ENCODE measurements at places on chromosomes 12 and 14. TPM values are rescaled to one million over a fixed set of nuclear protein-coding genes. Genes with fewer than 3 reads are reported as not detected.

DNA sequence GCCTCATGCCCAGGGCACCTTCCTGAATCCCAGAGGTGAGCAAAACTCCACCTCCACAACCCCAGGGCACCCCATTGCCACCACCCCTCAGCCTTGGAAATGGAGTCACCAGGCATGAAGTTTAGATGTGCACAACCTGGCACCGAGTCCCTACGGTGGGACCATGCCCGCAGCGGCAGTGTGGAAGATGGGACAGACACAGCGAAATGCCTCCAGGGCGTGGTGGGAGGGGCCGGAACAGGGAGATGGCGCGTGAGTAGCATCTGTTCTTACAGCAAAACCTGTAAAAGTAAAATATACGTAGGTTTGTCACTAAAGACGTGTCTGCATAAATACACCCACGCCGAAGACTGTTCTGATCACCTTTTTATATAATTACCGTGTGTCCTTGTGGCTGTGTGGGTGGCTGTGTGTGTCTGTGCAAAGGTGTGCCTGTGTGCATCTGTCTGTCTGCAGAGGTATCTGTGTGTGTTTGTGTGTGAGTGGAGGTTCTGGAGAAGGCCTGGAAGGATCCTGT, 17.4 kb upstream of the DEGS2 start:
- no peaks in the 10 kb centered on the region for H3K4me1 ChIP-seq
- no peak overlapping the region for H3K4me3 ChIP-seq
- no peaks in the 10 kb centered on the region for H3K36me3 ChIP-seq
- peaks cover 12% of the 10 kb centered on the region for H3K27me3 ChIP-seq
- peak; percentile 17 for DNase-seq
- H3K27ac ChIP-seq, result no peak overlapping the region

- no peak overlapping the region for H3K27ac ChIP-seq
- H3K4me1 ChIP-seq, result no peaks in the 10 kb centered on the region
- H3K36me3 ChIP-seq, result no peaks in the 10 kb centered on the region
- no peak overlapping the region for H3K4me3 ChIP-seq
- DNase-seq, result no peak
- H3K27me3 ChIP-seq, result no peaks in the 10 kb centered on the region
These were observed 245.2 kb upstream of the PLEKHG7 start for GRCh38 chr12:92457458-92458180.

The ACOT6 gene
- not detected for total RNA-seq

- no peaks in the 10 kb centered on the region for H3K36me3 ChIP-seq
- DNase-seq, result peak; percentile 11
- H3K4me3 ChIP-seq, result no peak overlapping the region
- no peak overlapping the region for H3K27ac ChIP-seq
- no peaks in the 10 kb centered on the region for H3K4me1 ChIP-seq
These were observed 81.1 kb upstream of the CCDC198 start for GRCh38 chr14:57574617-57575288.

The PPP1CC gene
- total RNA-seq, result 94.6 TPM

- H3K4me3 ChIP-seq, result no peak overlapping the region
- H3K27me3 ChIP-seq, result peaks cover 17% of the 10 kb centered on the region
- H3K4me1 ChIP-seq, result no peaks in the 10 kb centered on the region
- DNase-seq, result no peak
- H3K27ac ChIP-seq, result no peak overlapping the region
- no peaks in the 10 kb centered on the region for H3K36me3 ChIP-seq
These were observed 25.6 kb upstream of the GPHB5 start for GRCh38 chr14:63344336-63344735.

DNA sequence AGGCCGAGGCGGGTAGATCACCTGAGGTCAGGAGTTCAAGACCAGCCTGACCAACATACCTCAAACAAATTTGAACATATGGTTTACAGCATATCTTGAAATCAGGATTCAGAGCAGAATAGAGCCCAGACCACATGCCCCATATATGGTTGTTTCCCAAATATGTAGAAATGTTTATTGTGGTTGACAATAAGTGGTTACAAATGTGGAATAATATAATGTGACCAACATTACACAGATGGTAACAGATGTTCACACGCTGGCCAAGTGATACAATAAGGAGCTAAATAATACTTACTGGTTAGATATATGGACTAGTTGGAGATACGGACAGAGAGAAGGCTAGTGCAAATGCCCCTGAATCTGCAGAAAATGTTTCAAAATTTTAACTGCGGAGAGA, 85.3 kb downstream of the MAPKAPK5 start:
- no peak for DNase-seq
- no peak overlapping the region for H3K4me3 ChIP-seq
- H3K27me3 ChIP-seq, result no peaks in the 10 kb centered on the region
- no peaks in the 10 kb centered on the region for H3K4me1 ChIP-seq
- H3K27ac ChIP-seq, result no peak overlapping the region

GRCh38 chr12:63889721-63890509, 45.4 kb downstream of the SRGAP1 start:
- H3K27ac ChIP-seq, result no peak overlapping the region
- peaks cover 16% of the 10 kb centered on the region for H3K36me3 ChIP-seq
- no peaks in the 10 kb centered on the region for H3K27me3 ChIP-seq

DNA sequence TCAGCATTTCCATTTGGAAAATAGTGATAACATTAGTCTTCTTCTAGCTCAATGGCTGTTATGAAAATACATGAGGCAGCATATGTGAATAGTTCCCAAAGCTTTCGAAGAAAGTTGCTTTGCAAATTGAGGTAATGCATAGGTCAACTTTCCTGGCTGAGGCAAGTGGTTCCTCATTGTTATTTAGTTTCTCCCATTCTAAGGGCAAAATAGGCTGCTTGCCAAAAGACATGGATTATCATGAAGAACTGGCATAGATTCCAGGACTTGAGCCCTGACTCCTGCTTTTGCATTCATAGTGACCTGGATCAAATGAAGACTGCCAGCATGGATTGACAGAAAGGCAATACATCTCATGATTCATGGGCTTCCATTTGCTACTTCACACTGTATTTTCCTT, 35.7 kb downstream of the LRFN5 start:
- H3K27me3 ChIP-seq, result peaks cover 51% of the 10 kb centered on the region
- H3K27ac ChIP-seq, result no peak overlapping the region
- no peaks in the 10 kb centered on the region for H3K4me1 ChIP-seq
- no peaks in the 10 kb centered on the region for H3K36me3 ChIP-seq

GRCh38 chr14:36442824-36443241, 77.2 kb downstream of the NKX2-1 start:
- no peaks in the 10 kb centered on the region for H3K27me3 ChIP-seq
- no peak overlapping the region for H3K4me3 ChIP-seq
- no peak overlapping the region for H3K27ac ChIP-seq
- no peaks in the 10 kb centered on the region for H3K4me1 ChIP-seq

The FLVCR2 gene
- total RNA-seq, result 4.2 TPM

- H3K27ac ChIP-seq, result no peak overlapping the region
- no peaks in the 10 kb centered on the region for H3K27me3 ChIP-seq
These were observed 191.4 kb downstream of the KITLG start for GRCh38 chr12:88388566-88389540.

GRCh38 chr12:56337753-56338251, 882 bp upstream of the IL23A start:
- H3K4me1 ChIP-seq, result peaks cover 16% of the 10 kb centered on the region
- H3K27ac ChIP-seq, result no peak overlapping the region
- no peak overlapping the region for H3K4me3 ChIP-seq
- no peak for DNase-seq

The ETFBKMT gene
- total RNA-seq, result 3.3 TPM

The KERA gene
- total RNA-seq, result not detected

The BIN2 gene
- total RNA-seq, result not detected

DNA sequence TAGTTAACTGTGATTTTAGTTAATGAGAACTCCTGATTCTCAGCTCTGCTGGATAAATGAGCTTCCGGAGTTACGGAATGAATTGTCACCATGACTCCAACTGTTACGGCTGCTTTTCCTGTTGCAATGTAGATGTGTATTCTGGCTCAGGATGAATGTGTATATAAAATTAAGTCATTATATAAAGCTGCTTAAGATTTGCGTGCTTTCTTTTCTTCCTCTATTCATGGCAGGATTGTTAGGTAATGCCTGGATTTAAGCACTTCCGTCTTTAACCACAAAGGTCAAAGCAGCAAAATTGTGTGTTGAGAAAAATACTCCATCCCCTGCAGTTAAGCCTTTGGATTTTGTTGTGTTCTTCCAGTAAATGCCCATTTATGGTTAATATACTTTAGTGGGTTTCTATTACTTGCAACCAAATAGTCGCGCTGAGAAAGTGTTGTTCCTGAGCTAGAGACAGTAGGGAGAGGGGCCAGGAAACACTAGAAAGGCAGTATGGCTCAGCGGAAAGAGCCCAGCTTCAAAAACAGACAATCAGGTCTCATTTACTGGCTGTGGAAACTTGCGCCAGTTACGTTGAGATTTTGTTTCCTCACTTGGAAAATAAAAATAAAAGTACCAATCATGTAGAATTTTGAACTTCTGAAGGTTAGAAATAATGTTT, 9.4 kb upstream of the CCDC175 start:
- no peak overlapping the region for H3K4me3 ChIP-seq
- H3K27ac ChIP-seq, result no peak overlapping the region
- DNase-seq, result no peak
- no peaks in the 10 kb centered on the region for H3K27me3 ChIP-seq
- H3K36me3 ChIP-seq, result peaks cover 5% of the 10 kb centered on the region
- peaks cover 5% of the 10 kb centered on the region for H3K4me1 ChIP-seq

The KRT4 gene
- not detected for total RNA-seq

DNA sequence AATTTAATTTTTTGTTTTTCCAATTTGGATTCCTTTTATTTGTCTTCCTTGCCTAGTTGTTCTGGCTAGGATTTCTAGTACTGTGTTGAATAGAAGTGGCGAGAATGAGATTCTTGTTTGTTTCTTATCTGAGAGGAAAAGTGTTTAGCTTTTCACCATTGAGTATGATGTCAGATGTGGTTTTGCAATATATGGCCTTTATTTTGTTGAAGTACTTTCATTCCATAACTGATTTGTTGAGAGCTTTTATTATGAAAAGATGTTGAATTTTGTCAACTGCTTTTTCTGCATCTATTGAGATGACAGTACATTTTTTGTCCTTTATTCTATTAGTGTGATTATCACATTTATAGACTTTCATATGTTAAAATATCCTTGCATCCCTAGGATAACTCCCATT, 462.0 kb downstream of the CCDC91 start:
- no peaks in the 10 kb centered on the region for H3K27me3 ChIP-seq
- no peaks in the 10 kb centered on the region for H3K36me3 ChIP-seq
- no peak overlapping the region for H3K27ac ChIP-seq
- no peak overlapping the region for H3K4me3 ChIP-seq
- H3K4me1 ChIP-seq, result no peaks in the 10 kb centered on the region
- no peak for DNase-seq

The USP44 gene
- not detected for total RNA-seq

GRCh38 chr14:27642251-27642866, 1044.5 kb upstream of the NOVA1 start:
- no peak overlapping the region for H3K27ac ChIP-seq
- H3K4me3 ChIP-seq, result no peak overlapping the region
- no peaks in the 10 kb centered on the region for H3K4me1 ChIP-seq

DNA sequence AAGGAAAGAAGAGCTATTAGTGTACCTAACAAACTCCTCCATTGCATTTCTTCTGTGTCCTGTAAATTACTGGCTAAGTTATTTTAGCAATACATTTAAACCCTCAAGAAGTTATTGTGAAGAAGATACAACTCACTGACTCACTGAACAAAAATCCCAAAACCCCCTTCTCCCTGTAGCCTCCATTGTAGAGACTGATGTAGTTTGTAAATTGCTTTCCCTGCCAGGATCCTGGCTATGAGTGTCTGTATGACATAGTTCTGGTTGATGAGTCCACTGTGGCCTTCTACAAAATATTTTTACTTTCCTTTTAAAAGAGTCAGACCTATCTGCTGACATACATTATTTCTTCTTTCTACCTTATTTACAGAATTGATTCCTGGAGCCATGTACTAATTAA, 155.6 kb downstream of the SLC6A15 start:
- no peaks in the 10 kb centered on the region for H3K27me3 ChIP-seq
- H3K4me3 ChIP-seq, result no peak overlapping the region
- H3K36me3 ChIP-seq, result no peaks in the 10 kb centered on the region
- peaks cover 6% of the 10 kb centered on the region for H3K4me1 ChIP-seq
- H3K27ac ChIP-seq, result no peak overlapping the region
- DNase-seq, result no peak

DNA sequence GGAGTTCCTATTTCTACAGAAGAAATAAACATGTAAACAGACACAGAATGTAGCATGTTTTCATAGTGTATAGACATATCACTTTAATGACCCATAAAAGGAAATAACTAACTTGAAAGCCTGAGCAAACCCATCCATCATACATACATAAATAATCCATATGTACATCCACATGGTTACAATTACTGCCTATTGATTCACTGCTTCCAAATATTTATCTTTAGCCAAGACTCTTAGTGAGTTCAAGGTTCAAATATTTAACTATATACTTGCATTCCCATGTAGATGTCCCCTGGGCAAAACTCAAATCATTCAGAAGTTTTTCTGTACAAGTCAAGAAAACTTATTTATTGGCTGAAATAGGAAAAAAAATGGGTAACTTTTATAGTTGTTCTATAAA, 95.4 kb downstream of the CCER1 start:
- no peak overlapping the region for H3K27ac ChIP-seq
- no peak overlapping the region for H3K4me3 ChIP-seq
- H3K36me3 ChIP-seq, result no peaks in the 10 kb centered on the region
- DNase-seq, result no peak

DNA sequence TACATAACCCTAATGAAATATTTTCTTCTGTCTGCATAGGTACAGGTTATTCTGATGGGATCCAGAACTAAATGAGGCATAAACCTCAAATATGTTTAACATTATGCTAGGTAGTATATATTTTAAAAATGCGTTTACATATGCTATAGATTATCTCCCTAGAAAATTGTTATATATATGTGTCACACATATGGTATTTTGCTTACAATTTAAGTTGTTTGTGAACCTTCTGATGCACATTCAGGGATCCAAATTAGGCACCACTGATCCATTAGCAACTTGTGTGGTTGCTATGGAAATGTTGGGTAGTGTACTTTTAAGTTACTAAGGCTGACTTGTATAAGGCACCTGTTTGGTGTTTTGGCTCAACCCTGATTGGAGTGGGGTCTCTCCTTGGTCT, 456.7 kb downstream of the AEBP2 start:
- H3K4me1 ChIP-seq, result peaks cover 6% of the 10 kb centered on the region
- DNase-seq, result no peak
- no peak overlapping the region for H3K27ac ChIP-seq
- no peaks in the 10 kb centered on the region for H3K36me3 ChIP-seq
- peaks cover 38% of the 10 kb centered on the region for H3K27me3 ChIP-seq
- H3K4me3 ChIP-seq, result no peak overlapping the region

The TMEM30B gene
- total RNA-seq, result 0.22 TPM

DNA sequence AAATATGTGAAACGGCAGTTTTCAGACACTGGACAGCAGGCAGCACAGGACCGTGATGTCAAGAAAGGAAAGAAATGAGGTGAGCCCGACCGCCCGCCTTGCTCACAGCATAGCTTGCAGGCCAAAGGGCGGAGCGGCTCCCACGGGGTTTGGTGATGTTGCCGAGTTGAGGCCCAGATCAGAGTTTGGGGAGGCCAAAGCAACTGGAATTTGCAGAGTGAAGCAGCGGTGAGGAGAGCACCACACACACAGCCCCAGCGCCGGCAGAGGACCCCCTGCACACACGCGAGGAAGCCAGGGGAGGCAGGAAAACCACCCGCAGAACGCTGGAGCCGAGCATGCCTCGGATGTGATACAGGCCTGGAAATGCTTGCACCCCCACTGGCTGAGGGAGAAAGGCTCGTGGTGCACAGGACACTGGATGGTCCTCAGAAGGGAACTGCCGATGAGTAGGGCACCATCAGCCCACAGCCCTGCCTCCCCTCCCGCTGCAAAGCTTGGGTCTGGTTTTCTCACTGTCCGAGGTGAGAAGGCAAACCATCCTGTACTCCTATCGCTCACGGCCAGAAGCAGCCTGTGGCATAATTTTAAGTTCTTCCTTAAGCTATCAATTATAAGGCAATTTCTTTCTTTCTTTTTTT, 25.7 kb upstream of the PLD4 start:
- peaks cover 15% of the 10 kb centered on the region for H3K36me3 ChIP-seq
- H3K4me3 ChIP-seq, result no peak overlapping the region
- H3K27ac ChIP-seq, result no peak overlapping the region
- no peaks in the 10 kb centered on the region for H3K27me3 ChIP-seq
- no peak for DNase-seq

The ASCL1 gene
- total RNA-seq, result not detected

All from MCF 10A (cell line).